ENCODE measurements at places on chromosomes 12 and 14. TPM values are rescaled to one million over a fixed set of nuclear protein-coding genes. Genes with fewer than 3 reads are reported as not detected.

ACOT6 gene
- not detected for total RNA-seq

SYCP3 gene
- 0.25 TPM for total RNA-seq

AVPR1A gene
- not detected for total RNA-seq

TAS2R43 gene
- total RNA-seq, result 1.8 TPM

BEGAIN gene
- 0.46 TPM for total RNA-seq

SOAT2 gene
- total RNA-seq, result not detected

FLVCR2 gene
- total RNA-seq, result 4.9 TPM

TDRD9 gene
- 0.83 TPM for total RNA-seq

GSC gene
- not detected for total RNA-seq

CARMIL3 gene
- total RNA-seq, result not detected

GDF3 gene
- total RNA-seq, result 4.1 TPM

TOMM20L gene
- not detected for total RNA-seq

CSRP2 gene
- 12.7 TPM for total RNA-seq

RAP1B gene
- 174 TPM for total RNA-seq

IAPP gene
- total RNA-seq, result not detected

SYT1 gene
- 15.3 TPM for total RNA-seq

ABCD2 gene
- not detected for total RNA-seq

GNB3 gene
- 9.4 TPM for total RNA-seq

POTEG gene
- not detected for total RNA-seq

TEP1 gene
- total RNA-seq, result 40.3 TPM

STYK1 gene
- 15.2 TPM for total RNA-seq

CFAP73 gene
- not detected for total RNA-seq

GYS2 gene
- total RNA-seq, result not detected

NXPH4 gene
- not detected for total RNA-seq

SERPINA3 gene
- total RNA-seq, result not detected

C12orf54 gene
- not detected for total RNA-seq

REP15 gene
- 4.8 TPM for total RNA-seq

REM2 gene
- not detected for total RNA-seq

GDF11 gene
- 19.8 TPM for total RNA-seq

PTPRB gene
- 151 TPM for total RNA-seq

DACT1 gene
- total RNA-seq, result 0.37 TPM

KRT2 gene
- not detected for total RNA-seq

THAP2 gene
- 4.4 TPM for total RNA-seq

FAM234B gene
- total RNA-seq, result 9.4 TPM

CYP46A1 gene
- total RNA-seq, result 0.14 TPM

DLK1 gene
- total RNA-seq, result not detected

KRT6A gene
- total RNA-seq, result 0.21 TPM
